ENCODE measurements at places on chromosomes 7 and 10.
A peak's percentile ranks its signal among the peaks of the same experiment; 100 is the strongest.

DNA sequence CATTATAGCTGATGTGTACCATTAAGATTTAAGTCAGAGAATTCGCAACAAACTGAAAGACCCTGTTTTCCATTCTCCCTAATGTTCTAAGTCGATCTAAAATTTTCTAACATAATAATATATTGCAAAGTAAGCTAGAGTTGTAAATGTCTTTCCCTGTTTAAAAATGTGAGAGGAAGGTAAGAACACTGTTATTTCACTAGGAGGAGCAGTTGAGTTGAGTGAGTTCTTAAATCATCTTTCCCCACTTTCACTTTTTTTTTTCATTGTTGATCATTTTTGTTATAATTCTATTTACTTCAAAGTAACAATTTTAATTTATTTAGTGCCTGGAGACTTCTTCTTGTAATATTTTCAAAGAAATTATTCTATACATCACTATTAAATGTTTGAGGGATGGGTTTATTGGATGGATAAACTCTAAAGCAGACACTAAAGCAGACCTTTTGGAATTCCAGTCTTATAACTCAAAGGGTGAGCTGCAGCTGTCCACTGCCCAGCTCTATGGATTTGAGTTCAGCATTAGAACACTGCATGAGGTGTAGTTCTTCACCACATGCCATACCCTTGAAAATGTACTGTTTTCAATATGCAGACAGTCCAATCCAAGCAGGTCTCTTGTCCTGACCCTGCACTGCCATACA is 181.3 kb upstream of the FZD1 start:
- peak; percentile 76 for DNase-seq

- DNase-seq: no peak
Measured at GRCh38 chr7:3517344-3517743, 216.3 kb downstream of the SDK1 start.

GRCh38 chr7:80199051-80199450 is 64.4 kb downstream of the GNAI1 start:
- no peak for DNase-seq

- DNase-seq: peak; percentile 30
Measured at GRCh38 chr7:75638594-75639070, 100.1 kb downstream of the HIP1 start.

GRCh38 chr10:69426376-69426727 is 9.6 kb upstream of the TACR2 start:
- DNase-seq: no peak

- DNase-seq: peak; percentile 42
Measured at GRCh38 chr7:29189743-29190201, 4.8 kb upstream of the CHN2 start.

DNA sequence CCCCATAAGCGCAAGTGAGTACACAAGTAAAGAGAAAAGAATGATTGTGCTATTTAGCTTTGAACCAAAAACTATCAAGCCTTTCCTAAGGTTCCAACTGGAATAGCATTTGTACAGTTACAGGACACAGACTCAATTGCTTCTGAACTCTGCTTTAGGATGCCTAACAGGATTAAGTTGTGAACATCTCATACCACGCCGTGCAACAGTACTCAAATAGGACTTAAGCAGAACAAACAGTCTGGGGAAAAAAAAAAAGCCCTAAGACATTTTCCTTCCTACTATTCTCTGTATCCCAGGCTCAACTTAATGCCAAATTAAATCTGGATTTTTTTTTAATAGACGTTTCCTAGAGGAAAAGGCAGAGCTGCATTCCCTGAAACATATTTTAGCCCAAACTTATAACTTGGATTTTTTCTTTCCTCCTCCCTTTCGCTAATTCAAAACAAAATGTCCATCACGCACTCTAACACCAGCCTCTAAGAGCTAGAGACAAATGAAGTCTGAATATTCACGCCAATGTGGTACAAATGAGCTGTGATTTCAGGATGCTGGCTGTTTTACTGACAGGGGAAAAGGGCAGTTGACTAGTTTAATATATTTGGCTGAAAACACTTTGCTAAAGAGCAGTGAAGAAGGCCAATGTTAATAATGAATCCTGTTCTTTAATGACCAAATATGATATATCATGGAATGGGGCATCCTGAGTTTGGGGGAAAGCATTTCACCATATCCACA is 68.6 kb downstream of the CALD1 start:
- DNase-seq: no peak

- DNase-seq: no peak
Measured at GRCh38 chr10:97573021-97573420, 442 bp downstream of the ANKRD2 start.

GRCh38 chr10:5492929-5493576 is 6.3 kb downstream of the CALML5 start:
- no peak for DNase-seq

DNA sequence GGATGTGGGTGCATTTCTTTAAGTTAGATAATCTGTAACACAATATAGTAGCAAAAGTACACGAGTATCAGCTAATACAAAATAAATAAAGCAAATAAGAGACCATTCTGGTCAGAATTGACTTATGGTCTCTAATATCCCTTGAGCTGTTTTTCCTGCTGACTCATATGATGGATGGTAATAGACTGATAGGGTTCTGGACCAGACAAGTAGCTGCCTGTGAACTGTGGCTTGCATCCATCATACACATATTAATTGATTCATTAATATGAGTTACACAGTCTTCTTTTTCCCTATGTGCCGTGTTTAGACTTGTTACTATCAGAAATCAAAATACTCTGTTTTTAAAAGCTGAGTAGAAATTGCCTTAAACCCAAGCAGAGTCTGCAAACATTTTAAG is 762.8 kb downstream of the GATA3 start:
- DNase-seq: no peak

DNA sequence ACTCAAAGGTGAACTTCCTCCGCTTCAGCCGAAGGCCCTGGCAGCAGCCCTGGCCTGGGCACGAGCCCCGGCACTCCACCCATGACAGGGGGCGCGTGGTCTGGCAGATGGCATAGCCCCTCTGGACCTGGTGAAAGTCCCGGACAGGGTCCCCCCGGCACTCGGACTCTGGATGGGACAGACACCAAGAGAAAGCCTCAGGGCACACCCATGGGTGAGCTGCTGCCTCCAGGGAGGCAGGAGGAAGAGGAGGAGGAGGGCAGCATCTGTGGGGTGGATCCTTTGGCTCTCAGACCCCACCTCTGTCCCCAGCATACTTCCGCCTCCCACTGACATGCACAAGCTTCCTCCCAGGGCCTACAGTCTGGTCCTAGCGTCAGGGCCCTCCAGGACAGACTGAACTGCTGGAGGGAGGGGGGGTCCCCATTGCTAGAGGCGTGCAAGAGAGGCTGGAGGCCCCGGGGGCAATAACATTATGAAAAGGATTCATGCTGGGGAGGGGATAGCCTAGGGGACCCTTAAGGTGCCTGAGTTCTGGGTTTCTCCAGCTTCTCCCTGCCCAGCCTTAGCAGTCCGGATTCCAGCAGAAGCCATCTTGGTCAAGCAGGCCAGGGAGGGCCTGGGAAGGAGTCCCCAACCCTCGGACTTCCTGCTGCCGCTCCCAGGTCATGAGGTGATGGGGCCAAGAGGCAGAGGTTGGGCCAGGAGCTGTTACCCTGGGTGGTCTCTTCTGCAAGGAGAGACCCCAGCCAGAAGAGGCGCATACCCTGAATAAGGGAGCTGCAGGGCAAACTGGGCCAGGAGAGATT is 169.3 kb downstream of the LCOR start:
- no peak for DNase-seq

- DNase-seq: no peak
Measured at GRCh38 chr10:49664842-49665355, 14.6 kb upstream of the C10orf53 start.

Measured in fibroblast of the aortic adventitia (primary cell).